ENCODE measurements at places on chromosomes 2 and 18.
A peak's percentile ranks its signal among the peaks of the same experiment; 100 is the strongest.

DNA sequence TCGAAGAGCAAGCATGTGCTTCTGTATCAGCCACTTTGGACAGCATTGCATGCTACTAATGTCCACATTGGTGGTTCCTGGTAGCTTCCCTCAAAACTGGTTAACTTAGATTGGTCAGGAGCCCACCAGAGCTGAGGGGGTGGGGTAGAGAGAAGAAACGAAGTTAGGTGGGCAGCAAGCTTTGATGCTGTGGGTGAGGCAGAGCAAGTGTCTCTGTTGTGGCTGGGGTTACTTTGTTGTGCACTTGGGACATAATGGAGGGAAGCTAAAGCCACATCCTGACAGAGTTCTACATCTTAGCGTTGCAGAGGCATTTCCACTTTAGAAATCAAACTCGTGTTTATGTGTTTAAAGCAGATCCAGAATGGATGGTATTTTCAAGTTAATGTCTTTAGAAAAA lies 82.7 kb downstream of the FAM168B start:
- no peak for DNase-seq

DNA sequence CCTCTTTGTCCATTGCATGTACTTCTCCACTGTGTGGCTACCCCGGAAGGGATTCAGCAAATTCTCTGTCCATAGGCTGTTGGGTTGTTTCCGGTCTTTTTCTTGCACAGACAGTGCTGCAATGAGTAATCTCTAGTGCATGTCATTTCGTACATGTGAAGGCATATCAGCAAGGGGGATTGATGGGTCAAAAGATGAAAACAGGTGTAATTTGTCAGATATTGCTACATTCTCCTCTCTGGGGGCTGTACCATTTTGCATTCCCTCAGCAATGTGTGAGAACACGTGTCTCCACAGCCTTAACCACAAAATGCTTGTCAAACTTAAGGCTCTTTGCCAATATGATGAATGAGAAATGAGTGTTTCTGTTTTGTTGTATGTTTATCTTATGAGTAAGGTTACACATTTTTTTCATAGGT lies 60.5 kb downstream of the KLHL29 start:
- DNase-seq, result peak; percentile 58

- no peak for DNase-seq
Observed at GRCh38 chr2:223319601-223320000, 267.6 kb downstream of the KCNE4 start.

GRCh38 chr2:120520929-120521912 lies 175.3 kb downstream of the INHBB start:
- DNase-seq, result no peak

DNA sequence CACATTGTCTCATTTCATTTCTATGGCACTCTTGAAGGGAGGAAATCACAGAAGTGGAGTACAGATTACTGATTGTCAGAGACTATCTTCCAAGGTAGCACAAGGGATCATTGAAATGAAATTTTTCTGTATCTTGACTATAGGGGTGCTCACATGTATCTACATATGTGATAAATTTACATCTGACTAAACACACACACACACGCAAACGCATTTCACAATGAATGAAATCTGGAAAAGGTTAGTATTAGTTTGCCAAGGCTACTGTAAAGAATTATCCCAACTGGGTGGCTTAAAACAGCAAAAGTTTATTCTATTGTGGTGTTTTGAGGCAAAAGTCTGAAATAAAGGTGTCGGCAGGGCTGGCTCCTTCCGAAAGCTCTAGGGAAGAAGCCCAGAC lies 144.6 kb downstream of the SH3BP4 start:
- no peak for DNase-seq

DNA sequence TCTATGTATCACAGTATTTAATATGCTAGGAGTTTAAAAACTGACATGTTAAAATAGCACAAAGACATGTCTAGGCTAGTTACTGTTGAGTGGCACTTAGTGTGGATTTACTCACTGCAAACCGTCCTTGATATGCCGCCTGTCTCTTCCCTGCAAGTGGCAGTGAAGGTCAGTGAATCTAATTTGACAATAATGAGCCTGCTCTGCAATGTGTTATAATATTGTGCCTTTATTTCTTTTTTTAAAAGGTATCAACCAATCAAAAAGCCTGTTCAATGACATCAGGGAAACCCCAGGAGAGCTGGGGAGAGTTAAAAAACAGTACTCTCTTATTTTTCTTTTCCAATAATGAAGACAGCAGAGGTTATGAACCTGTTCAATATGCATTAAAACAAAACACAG lies 384.1 kb downstream of the ERBB4 start:
- DNase-seq, result no peak
